Sciatic nerve (tissue), 2 donors: ENCODE measurements at places on chromosomes 1 and 21. TPM values are rescaled to one million over a fixed set of nuclear protein-coding genes. Genes with fewer than 3 reads are reported as not detected.

Gene SLC9C2
- total RNA-seq, result not detected

Gene AADACL4
- not detected for total RNA-seq

DNA sequence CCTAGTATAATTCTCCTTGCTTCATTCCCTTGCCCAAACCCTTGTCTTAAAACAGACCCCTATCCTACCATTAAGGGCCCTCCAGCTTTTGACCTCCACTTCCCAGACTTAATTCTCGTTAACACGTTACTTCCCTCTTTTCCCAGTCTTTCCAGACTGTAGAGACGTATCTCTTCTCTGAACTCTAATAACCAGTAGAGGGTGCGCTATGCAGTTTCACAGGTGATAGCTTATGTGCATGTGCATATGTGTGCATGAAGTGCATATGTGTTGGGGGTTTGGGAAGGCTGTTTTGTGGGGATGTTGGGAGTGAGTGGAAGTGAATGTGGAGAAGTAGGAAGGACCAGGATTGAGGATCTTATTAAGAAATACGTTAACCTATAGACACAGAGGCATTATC is 78.1 kb upstream of the CCDC190 start:
- DNase-seq, result no peak

Gene CYP4A22
- 0.58 TPM for total RNA-seq

DNA sequence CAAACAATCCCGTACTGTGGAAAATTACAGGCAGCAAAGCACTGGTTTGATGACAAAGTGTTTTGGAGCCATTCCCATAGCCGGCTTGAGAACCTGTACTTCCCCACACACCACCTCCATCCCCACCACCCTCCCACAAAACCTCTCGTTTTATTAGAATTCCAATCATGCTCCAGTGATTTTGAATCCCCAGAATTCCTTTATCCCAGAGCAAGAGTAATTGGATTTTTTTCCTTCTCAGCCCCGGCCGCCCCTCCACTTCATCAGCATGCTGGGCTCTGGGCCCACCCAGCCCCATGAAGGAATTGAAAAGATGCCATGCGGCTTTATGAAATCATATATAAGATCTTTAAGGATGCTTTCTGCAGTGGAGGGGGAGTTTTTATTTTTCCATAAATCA is 136.6 kb downstream of the OMA1 start:
- no peak for DNase-seq

DNA sequence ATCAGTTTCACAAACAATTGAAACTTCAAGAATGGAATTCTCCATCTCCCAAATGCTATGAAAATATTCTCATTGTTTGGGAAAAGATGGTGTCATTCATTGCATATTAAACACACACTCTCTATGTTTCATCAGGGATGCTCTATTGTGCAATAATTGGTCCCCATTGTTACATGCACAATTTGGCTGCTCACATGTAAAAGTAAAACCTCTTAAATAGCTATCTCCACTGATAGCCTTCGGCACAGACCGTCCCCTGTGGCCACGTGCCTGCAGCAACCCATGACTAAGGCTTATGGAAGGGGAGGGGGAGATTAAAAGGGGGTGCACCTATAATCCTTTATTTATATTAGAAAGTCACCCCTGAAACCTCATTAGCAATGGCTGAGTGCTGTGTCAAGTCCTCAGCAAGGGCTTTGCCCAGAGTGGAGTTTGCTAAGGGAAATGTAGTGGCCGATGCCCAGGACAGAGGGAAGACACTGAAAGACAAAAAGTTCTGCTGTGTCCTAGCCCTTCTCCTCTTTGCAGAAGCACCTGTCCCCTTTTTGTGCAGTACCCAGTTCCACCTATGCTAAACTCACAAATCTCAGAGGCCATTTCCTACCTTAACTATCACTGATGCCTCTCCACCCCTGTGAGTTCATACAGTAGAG is 309.6 kb upstream of the ESRRG start:
- no peak for DNase-seq
